ENCODE measurements at places on chromosomes 12 and 14.
A peak's percentile ranks its signal among the peaks of the same experiment; 100 is the strongest.

DNA sequence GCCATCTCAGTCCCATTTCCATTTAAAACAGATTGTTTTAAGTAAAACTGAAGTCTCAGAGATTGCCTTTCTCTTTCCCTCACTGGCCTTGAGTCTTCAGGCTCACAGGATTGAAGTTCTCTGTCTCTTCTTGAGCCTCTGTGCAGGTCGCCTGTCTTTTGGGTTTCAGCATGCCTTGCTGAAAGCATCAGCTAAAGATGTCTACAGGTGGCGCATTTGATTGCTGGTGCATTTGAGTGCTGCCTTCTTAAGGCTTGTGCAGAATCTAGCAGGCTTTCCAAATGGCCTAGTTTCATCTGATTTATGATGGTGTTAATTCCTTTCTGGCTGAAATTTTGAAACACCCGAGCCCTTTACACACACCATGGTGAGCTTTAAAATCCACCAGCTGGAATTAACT, 1062.2 kb upstream of the FBXO33 start:
- DNase-seq, result no peak

- DNase-seq, result no peak
Observed at GRCh38 chr12:81330480-81330879, 252.6 kb downstream of the ACSS3 start.

- peak; percentile 96 for DNase-seq
Observed at GRCh38 chr12:48957141-48958048, at the start of gene ARF3. Gene ARF3 (minus strand): TSS chr12:48957487. CDS start chr12:48941095, 16,392 bp downstream.

DNA sequence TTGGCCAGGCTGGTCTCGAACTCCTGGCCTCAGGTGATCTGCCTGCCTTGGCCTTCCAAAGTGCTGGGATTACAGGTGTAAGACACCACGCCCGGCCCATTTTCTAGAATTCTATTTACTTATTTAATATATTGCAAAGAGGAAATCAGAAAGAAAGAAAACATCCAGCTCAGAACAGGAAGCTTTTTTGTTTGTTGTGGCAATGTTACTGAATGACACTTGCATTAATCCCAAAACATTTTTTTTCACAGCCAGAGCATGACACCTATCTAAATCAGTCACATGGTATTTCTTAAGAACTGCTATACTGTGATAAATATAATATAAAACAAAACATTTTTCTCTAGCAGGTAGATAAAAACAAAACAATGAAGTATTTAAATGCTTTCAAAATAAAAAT, 12.6 kb downstream of the CFL2 start:
- DNase-seq, result no peak

All from neuronal stem cell (in vitro differentiated cells).